ENCODE measurements at places on chromosomes 1 and 21.

DNA sequence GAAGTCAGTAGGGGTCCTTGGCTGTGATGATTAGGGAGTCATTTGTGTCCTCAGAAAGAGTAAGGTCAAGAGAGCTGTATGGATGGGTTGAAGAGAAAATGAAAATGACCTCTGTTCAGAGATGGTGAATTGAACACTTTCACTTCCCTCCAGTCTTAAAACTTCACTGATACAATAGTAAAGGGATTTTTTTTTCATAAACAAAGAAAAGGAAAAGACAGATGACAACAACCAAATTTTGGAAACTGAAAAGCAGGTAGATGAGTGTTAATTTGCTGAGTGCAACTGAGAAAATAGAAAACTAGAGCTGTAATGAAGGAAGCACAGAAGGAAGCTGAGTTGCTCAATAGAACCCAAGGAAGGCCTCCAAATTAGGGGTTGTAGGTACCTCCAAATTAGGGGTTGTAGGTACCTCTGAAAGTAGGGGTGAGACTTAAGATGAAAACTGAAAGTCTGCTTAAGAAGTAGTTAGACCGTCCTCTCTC is 14.8 kb upstream of the S1PR1 start:
- DNase-seq: no peak

DNA sequence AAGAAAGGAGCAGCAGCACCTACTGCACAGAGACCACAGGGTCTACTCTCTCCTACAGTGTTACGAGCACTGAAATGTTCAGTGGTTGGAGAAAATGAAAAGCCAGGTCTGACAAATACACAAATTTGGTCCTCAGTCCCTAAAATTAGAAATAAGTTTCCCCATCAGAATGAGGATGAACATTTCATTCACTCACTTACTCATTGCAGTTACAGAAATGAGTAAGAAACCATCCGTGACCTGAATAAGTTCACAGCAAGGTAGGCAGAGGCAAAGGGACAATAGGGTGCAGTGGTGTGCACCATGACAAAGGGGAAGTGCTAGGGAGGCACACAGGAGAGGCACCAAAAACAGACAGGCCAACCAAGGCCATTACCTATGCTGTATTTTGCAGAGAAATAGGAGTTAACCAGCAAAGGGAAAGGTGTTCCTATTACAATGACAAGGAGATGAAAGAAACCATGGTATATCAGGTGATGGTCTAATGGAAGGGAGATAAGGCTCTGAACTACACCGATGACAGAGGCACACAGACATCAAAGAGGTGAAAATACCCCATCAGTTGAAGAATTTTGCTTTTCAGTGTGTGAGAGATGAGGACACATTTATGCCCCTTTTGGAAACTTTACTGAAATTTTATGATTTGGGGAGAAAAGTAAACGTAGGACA is 29.4 kb downstream of the VAV3 start:
- no peak for DNase-seq

GRCh38 chr1:22920734-22921451 is 51.8 kb downstream of the LACTBL1 start:
- no peak for DNase-seq

GRCh38 chr1:203742436-203742835 is 22.5 kb upstream of the LAX1 start:
- DNase-seq: no peak

DNA sequence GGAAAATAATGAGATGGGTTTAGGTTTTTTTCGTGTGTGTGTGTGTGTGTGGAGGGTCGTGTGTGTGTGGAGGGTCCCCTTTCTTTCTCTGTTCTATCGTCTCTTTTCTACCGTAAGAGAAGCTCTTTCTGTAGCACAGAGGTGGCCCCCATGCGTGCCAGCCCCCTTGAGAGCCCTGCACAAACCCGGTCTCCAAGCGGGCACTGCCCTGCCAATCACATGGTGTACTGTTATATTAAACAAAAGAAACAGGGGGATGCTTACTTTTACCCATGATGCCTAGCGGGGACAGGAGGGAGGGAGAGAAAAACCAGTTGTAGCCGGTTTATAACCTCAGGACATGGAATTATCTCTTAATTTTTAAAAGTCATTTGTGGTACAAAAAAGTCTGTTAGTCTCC is 41.0 kb downstream of the GATAD2B start:
- DNase-seq: no peak

GRCh38 chr1:66503841-66504470 is 30.0 kb upstream of the SGIP1 start:
- DNase-seq: no peak

GRCh38 chr1:224368409-224368808 is 11.7 kb downstream of the CNIH4 start:
- DNase-seq: no peak

- no peak for DNase-seq
Measured at GRCh38 chr1:31639543-31639942, 5.1 kb downstream of the PEF1 start.

- no peak for DNase-seq
Measured at GRCh38 chr1:231084353-231084752, 44.3 kb upstream of the FAM89A start.

DNA sequence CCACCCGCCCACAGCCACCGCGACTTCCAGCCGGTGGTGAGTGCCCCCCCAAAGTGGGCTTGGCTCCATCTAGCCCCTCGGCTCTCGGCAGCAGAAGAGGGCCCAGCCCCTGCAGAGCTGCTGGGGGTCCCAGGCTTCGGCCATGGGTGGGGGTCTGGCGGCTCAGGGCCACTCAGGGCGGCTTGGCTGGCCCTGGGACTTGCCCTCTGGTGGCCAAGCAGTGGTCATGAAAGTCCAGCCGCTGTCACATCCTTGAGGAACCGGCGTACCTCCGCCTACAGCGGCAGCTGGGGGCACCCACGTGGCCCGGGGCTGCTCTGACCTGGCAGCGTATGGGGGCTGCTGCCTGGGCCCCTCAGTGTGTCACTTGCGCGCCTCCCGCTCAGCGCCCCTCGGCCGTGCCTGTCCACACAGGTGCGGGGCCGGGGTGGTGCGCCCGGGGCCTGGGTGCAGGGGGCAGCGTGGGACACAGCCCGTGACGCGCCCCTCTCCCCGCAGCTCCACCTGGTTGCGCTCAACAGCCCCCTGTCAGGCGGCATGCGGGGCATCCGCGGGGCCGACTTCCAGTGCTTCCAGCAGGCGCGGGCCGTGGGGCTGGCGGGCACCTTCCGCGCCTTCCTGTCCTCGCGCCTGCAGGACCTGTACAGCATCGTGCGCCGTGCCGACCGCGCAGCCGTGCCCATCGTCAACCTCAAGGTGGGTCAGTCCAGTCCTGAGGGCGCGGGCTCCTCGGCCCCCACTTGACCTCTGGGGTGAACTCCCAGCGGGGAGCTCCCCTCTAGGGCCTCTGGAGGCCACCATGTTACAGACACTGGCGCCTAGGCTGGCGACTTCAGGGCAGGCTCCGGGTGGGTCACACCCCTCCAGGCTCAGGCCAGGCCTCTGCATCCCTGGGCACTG is 32.4 kb downstream of the SLC19A1 start:
- DNase-seq: no peak

- no peak for DNase-seq
Measured at GRCh38 chr1:90926971-90927370, 94.9 kb downstream of the ZNF644 start.

GRCh38 chr1:157691285-157691920 is 9.2 kb downstream of the FCRL3 start:
- no peak for DNase-seq

GRCh38 chr1:88186911-88187310 is 497.2 kb upstream of the PKN2 start:
- DNase-seq: no peak

DNA sequence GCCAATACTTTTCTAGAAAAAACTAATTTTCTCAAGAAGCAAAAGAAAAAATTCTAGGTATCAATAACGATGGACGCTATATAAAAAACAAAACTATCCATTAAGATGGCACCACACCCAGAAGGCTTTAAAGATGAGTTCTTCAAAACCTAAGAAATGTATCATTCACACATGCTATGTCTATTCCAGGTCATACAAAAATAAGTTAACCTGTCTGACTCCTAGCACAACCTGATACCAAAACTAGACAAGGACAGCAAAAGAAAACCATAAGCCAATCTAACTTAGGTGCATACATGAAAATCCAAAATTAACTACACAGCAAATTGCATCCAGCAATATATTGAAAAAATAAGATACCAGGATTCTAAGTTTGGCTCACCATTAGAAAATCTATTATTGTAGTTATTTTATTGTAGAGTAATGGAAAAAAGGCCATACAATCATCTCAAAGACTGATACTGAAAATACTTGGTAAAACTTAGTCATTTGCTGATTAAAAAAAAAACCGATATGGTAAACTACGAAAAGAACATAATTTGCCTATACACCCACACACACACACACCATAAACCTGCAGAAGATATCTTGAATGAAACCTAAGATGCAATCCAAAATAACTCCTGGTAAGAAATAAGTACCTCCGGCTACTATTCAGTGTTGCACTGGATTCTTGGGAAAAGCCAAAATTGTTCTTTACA is 55.0 kb downstream of the TRAF5 start:
- DNase-seq: no peak

- DNase-seq: no peak
Measured at GRCh38 chr1:117609471-117609911, 3.6 kb downstream of the TENT5C start.

DNA sequence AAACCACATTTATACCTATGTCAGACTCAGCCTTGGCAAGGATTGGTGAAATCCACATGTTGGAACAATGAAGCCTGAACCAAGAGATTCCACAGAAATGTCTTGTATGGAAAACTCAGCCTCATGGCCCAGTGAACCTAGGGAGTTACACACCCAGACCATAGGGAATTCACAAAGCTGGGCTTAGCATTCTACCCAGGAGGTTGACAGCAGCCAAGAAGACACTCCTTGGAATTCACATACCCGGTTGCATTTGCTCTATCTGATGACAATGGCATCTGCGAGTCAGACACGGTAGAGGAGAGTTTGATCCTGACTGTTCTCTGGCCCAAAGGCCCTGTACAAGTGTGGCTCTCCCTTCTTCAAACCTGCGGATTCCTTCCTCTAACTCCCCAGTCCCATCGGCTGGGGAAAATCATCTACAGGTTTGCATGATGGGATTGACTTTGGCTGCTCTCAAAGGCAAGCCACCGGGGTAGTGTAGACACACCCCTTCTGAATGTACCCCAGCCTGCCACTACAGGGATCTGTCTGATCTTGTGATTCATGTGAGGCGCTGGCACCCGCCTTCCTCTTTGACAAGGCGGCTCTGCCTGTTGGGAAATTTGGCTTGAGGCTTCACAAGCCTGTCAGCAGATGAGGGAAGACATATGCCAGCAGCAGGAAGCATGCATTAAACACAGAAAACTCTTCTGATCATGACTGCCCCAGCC is 297.3 kb upstream of the KAZN start:
- no peak for DNase-seq

- no peak for DNase-seq
Measured at GRCh38 chr1:44828003-44828651, 14.9 kb downstream of the PTCH2 start.

GRCh38 chr1:212328248-212328647 is 43.0 kb downstream of the PPP2R5A start:
- no peak for DNase-seq

DNA sequence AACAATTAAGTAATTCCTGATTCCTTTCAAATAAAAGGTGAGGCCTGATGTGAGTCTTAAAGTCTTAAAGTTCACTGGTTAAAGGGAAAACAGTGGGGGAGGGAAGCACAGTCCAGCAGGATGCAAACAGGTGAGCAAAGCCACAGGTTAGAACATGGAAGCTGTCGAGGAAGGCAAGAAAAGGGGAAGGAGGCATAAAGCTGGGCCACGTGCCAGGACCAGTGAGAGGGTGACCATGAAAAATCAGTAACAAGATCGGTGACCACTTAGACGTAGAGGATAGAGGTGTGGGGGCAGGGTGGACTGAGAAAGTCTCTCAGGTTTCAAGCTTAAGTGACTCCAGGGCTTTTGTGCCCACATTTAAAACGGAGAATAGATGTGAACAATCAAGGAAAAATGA is 231.3 kb downstream of the SETD4 start:
- no peak for DNase-seq

DNA sequence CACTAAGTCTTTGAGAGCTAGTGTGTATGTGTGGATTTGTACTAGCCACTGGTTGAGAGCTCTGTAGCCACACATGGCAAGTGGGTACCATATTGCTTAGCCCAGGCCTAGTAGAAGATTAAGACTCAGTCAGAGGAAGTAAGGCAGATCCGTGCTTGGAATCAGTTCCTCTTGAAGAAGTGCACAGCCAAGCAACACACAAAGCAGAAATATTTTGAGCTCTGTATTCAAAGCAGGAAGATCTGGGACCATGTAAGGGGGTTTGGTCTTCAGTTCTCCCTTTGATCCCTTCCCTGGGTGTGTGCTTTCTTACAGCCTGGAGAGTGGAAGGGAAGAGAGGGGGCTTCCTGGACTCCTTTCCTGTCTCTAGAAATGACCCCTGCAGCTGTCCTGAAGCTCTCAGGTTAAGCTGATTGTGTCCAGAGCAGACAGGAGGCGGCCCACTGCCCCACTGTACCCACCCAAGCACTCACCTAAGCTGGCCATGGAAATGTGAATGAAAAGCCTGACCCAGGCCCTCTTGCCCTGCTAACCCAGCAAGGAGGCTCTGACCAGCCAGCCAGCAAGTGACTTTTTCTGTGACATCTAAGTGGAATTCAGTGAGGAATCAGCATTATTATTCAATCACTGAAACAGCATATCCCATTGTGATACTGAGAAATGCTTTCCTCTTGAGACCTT is 3.6 kb downstream of the ETS2 start:
- DNase-seq: no peak

- no peak for DNase-seq
Measured at GRCh38 chr1:94596260-94596659, 54.7 kb upstream of the F3 start.

DNA sequence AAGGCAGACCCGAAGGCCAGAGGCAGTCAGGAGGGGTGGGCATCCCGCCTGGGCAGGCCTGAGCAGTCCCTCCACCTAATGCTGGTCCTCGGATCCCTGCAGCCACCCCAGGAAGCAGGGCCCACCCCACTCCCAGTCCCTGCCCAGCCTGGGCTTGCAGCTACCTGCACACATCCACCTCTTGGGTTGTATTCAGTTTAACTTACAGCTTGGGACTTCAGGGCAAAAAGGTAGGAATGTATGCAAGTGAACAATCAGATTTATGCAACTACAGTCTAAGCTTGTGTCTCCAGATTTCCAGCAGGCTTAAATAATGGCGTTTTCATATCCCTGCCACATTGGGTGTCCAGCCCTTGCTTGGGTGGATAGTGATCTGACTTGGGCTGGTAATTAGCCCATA is 17.4 kb downstream of the LDLRAP1 start:
- no peak for DNase-seq

- DNase-seq: no peak
Measured at GRCh38 chr21:28100366-28100765, 892.3 kb downstream of the LTN1 start.

DNA sequence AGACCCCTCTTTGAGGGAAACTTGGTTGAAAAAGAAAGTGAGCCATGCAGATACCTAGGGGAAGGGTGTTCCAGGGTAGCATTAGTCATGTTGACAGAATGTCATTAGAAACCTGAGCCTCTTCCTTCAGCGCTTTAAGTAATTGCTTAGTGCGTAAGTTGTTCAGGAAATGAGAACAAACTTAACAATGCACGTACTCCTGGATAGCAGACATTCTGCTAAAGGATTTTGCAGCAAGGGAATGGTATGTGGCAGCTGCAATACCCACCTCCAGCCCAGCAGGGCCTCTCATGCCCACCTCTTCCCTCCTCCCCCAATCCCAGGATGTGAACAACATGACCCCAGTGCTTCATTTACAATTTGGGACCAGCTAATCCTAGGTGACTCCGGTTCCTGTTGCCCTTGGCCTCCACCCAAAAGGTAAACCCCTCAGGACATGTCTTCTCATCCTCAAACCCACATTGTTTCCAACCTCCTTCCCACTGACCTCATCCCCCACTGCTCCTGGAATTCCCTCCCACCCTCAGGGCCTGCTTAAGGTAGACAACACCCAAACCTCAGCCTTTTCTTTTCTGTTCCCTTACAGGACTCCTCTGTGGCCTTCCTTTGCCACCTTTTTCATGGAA is 98.0 kb upstream of the BCAR3 start:
- DNase-seq: no peak
